ENCODE measurements at places on chromosomes 4 and X.

GRCh38 chrX:50684871-50685270 lies 129.1 kb downstream of the SHROOM4 start:
- no peak for DNase-seq

GRCh38 chr4:120084327-120084726 lies 17.7 kb upstream of the MAD2L1 start:
- no peak for DNase-seq

- no peak for DNase-seq
Observed at GRCh38 chr4:37719021-37719420, 32.8 kb upstream of the RELL1 start.

- DNase-seq = no peak
Observed at GRCh38 chr4:162101337-162101736, 62.5 kb downstream of the FSTL5 start.

GRCh38 chr4:4763822-4764557 lies 95.5 kb upstream of the MSX1 start:
- DNase-seq = no peak

- no peak for DNase-seq
Observed at GRCh38 chr4:74006009-74006476, 7.6 kb upstream of the CXCL5 start.

- DNase-seq = no peak
Observed at GRCh38 chr4:138290805-138291204, 48.7 kb upstream of the SLC7A11 start.

- DNase-seq = no peak
Observed at GRCh38 chr4:88745581-88746163, 48.0 kb upstream of the NAP1L5 start.

GRCh38 chr4:74947798-74948197 lies 14.9 kb downstream of the PARM1 start:
- DNase-seq = no peak

DNA sequence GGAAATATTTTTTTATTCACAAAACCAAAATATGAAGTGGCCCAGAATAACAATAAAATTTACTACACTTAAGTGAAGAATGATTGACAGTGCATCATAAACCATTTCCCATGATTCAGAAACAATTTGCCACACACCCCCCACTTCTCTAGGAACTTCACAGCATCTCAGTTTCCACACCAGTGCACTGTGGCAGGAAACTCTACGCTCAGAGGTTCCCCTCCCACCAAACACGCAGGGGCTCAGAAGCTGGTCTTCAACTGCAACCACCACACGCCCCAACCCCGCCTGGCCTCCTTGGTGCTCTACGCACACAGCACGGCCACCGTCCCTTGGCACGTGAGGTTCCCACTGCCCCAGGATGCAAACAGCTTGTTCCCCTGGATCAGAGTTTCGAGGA lies 63.7 kb downstream of the ZFYVE28 start:
- no peak for DNase-seq

DNA sequence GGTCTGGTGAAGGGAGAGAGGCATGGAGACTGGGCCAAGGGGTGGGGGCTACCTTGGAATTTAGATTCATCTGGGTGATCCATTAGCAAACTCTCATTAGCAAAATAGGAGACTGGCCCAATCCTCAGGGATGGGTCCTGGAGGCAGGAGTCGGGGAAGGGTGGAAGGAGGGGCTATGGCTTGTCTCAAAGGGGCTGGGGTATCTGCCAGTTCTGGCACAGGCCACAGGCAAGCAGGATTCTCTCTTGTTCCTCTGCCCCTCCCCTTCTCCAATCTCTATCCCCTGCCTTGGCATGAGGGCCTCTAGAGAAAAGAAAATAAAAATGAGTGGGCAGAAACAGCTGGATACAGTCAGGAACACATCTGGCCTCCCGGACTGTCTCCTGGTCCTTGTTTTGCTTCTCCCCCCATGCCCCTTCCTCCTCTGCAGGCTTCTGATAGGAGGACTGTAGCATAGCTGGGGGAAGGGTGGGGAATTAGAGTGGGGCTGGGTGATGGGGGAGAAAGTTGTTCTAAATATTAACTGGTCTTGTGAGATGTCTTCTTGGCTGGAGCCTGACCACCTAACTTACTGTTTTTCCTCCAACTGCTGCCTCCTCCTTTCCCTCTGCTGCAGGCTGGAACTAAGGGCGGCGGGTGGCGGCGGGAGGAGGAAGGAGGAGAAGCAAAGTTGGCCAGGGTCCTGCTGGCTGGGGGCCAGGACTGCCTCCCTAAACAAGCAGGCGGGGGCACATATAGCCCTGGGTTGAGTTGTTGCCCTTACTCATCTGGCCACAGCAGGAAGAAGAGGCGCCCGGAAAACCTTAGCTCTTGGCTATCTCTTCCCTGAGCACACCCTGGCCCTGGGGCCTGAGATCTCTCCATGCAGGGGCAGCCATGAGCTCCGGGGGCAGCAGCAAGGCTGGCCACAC lies 53.3 kb upstream of the LAS1L start:
- peak; percentile 72 for DNase-seq

DNA sequence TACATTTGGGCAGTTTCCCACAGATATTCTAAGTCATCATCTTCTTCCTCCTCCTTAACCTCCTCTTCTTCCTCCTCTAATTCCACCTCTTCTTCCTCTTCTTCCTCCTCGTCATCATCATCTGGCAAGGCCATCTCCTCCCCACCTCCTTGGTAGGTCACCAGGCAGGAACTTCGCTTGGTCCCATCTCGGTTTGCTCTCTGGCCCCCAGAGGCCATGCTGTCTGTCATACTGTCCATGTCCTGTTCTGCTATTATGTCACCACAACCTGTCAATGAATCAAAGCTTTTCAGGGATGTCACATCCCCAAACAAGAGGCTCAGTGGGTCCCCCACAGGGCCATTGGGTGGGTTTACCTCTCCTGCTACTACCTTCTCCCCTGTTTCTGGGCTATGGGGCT lies 13.5 kb downstream of the AMER1 start:
- DNase-seq = no peak

DNA sequence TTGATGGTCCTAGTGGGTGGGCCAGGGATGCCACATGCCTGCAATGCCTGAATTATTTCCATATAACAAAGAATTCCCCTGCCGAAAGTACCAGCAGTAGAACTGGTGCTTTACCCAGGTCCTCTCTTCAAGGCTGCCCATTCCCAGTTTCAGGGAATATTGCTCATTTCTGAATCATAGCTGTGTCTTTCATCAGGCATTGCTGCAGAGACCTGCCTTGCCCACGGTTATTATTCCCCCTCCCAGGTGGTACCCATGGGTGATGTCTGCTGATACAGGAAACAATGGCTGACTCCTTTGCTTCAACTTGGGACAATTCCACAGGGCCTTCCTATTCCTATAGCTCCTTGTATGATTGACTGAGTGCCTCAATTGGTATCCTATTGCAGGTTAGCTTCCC lies 9.7 kb upstream of the IQCM start:
- no peak for DNase-seq

- DNase-seq = peak; percentile 5
Observed at GRCh38 chr4:123060039-123060770, 137.8 kb upstream of the NUDT6 start.

DNA sequence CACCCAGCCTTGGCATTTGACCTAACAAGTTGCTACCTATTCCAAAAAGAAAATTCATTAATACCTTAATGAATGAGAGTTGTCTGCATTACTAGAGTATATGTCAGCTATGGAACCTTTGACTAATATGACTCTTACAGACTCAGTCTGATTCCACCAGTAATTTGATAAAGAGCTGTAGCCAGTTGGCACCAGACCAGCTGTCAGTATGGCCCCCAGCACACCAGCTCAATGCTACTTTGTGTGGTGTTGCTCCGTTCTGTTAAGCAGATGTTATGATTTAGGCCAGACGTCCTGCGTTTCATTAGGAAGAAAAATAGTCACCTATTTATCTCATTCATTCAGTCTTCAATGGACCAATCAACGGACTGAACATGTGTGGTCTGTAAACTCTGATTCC lies 215.5 kb downstream of the TLL1 start:
- no peak for DNase-seq

DNA sequence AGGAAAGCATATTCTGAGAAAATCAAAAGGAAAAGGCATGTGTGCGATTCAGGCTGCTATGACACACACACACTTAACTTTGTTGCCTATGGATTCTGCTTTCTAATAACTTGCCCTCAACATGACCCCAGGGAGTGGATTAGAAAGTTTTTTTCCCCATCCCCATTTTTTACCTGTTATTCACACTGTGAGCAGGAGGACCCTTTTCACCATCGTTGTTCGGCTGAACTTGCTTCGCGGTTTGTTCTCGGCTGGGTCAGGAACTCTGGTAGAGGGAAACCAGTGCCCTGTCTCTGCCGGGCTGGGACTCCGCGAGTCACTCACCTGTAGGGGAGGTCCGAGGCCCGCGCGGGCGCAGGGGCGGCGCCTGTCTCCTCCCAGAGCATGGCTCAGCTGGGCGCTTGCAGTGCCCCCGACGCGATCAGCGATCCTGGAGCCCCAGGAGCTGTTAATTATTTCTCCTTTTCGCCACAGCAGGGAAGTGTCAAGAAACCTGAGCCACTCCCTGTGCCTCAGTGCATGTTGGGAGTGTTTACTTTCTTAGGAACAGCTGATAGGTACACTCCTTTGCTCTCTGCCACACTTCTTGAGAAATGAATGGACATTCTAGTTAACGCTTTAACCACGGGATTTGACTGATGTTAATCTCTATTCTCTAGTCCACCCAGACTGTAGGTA lies at the start of gene RASSF6:
RASSF6 (minus strand) TSS at position 322 of the 678 bp plus-strand sequence. CDS start 8,641 bp downstream, outside the sequence.
- DNase-seq = no peak

Data from erythroblast (primary cell).